PC-3 (cell line): ENCODE measurements at places on chromosomes 6 and 20.

DNA sequence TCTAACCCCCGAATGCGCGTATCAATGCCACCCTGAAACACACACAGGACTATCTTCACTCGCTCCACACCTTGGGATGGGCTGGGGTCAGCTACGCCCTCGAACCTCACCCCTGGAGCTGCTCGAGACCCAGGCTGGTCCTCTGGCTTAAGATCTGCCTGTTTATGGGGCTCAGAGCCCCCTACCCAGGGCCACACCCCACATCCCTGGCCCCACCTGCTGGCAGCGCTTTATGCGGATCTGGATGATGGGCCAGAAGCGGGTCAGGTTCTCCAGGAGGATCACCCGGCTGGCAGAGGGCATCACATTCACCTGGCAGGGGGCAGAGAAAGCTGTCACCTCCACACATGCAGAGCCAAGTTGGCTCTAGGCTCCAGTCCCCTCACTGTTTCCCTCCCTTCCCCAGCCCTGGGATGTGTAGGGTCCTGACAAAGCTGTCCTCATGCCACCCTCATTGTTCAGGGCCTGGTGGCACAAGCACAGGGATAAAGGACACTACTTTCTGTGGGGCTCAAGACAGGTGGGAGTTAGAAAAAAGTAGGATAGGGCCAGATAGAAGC, 8.2 kb downstream of the CUL7 start:
- DNase-seq: no peak

DNA sequence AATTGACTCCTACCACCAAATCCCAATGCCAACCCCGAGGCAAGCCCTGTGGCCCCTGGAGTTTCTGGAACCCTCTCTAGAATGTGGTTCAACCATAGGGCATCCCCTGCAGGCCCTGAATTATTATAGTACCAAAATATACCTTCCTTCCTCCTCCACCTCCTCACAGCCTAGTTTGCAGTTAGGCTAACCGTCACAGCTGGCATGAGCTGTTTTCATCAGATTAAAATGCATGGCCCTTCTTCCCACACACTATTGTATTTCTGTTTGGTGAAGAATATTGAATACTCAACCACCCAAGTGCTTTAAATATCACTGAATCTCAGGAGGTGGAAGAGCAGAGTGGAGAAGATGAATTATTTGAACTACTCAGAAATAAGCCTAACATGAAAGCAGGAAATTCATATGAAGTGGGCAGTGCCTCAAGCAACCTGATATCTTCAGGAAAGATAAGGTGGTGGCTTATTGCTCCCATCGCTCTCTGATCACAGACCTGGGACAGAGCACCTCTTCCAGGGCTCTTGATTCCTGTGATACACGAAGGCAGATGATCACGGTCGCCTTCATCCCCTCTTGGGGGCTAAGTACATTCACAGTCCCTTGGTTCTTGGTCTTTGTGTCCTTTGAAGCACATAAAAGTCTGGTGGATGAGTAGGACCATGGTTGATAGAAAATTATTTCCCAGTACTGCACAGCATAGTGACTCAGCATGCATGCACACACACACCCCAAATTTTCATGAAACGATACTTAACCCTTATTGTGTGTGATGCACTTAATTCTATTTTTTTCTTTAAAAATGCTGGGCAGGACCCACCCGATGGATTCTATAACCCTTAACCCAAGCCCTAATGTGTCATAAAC, 90.9 kb downstream of the PSMG4 start:
- no peak for DNase-seq

DNA sequence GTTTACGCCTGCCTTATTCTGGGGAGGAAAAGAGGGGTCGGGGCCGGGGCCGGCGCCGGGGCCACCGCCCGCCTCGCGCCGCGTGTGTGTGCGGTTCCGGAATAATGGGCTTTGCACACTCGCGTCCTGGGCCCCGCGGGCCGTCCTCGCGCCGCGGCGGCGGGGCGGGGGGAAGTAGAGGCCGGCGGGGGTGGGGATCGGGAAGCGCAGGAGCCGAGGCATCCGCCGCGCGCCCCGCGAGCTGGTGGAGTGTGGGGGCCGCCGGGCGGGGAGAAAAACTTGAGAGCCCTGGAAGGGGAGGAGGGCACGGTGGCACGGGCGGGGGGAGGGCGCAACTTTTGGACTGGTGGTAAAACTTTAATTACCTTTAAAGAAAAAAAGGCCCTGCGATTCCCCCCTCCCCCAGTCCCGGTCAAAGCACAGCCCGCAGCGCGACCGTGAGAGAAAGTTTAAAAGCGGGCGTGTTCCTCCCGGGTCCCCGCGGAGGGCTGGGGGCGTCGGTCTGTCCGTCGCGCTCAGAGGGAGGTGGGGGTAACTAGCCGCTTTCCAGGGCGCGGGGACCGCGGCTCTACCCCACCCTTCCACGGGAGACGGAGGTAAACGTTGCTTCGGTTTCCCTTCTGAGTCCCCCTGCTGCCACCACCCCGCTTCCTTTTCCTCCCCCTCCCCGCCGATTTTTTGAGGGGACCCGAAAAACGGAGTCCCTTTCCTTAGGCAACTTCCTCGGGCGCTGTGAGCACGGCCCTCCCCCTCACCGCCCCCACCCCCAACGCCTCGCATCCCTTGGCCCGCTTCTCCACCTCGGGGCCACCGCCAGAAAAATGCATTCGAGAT, 1.9 kb downstream of the L3MBTL3 start:
- no peak for DNase-seq

GRCh38 chr6:129679275-129679674, 30.7 kb downstream of the ARHGAP18 start:
- peak; percentile 3 for DNase-seq

- no peak for DNase-seq
These were observed 1.7 kb upstream of the TFAP2C start for GRCh38 chr20:56627122-56628014.

- no peak for DNase-seq
These were observed 41.3 kb upstream of the BTN3A2 start for GRCh38 chr6:26323525-26324294.

- DNase-seq: peak; percentile 72
These were observed 145.5 kb upstream of the ZNF217 start for GRCh38 chr20:53738945-53739798.

- peak; percentile 72 for DNase-seq
These were observed 94.4 kb upstream of the SIRPA start for GRCh38 chr20:1800777-1801176.

- no peak for DNase-seq
These were observed 15.1 kb downstream of the RMND1 start for GRCh38 chr6:151436802-151437201.

GRCh38 chr6:169162752-169163407, 90.8 kb downstream of the THBS2 start:
- peak; percentile 90 for DNase-seq

GRCh38 chr6:157822245-157823000, 623 bp upstream of the SNX9 start:
- DNase-seq: no peak

- DNase-seq: no peak
These were observed 29.0 kb downstream of the SLC12A5 start for GRCh38 chr20:46057856-46058598.

DNA sequence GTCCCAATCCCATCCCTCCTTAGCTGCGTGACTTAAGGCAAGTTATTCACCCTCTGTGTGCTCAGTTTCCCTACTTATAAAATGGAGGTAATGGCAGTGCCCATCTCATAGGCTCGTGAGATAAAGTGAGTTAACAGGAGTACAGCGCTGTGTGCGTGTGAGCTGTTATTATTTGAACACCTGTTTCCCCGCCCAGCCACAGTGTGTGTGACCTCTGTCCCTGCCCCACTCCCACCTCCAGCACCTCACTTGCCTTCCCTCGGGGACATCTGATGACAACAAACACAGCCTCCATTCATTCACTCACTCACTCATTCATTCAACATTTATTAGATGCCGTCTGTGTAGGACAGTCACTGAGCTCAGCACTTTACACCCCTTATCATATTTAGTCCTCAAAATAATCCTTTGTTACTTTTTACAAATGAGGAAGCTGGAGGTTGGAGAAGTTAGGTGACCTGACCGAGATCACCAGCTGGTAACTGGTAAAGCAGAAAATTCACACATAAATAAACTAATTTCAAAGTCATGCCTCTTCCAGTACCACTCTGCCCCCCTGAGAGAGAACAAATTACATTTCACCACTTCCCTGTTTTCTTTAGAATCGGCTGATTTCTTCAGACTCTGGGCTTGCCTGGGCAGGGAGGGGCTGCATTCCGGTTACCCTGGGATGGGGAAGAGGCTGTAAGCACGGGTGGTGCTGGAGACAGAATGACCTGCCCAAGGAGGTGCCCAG, 58.6 kb downstream of the CPNE5 start:
- no peak for DNase-seq

GRCh38 chr6:1720620-1721322, 111.1 kb downstream of the FOXC1 start:
- DNase-seq: no peak

- DNase-seq: no peak
These were observed 108.6 kb downstream of the TASP1 start for GRCh38 chr20:13530146-13530545.

GRCh38 chr6:9139746-9140145, 704.4 kb upstream of the SLC35B3 start:
- DNase-seq: peak; percentile 91

GRCh38 chr6:97465877-97466561, 183.0 kb upstream of the MMS22L start:
- DNase-seq: no peak

DNA sequence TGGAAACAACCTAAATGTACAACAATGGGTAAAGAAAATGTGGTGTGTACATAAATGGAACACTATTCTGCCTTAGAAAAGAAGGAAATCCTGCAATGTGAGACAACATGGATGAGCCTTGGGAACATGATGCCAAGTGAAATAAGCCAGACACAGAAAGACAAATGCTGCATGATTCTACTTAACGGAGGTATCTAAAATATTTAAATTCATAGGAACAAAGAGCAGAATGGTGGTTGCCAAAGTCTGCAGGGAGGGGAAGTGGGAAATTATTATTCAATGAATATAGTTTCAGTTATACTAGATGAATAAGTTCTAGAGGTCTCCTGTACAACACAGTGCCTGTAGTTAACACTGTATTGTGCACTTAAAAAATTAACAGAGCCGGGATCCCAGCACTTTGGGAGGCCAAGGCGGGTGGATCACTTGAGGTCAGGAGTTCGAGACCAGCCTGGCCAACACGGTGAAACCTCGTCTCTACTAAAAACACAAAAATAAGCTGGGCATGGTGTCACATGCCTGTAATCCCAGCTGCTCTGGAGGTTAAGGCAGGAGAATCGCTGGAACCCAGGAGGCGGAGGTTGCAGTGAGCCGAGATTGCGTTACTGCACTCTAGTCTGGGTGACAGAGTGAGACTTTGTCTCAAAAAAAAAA, 71.4 kb upstream of the SNX9 start:
- no peak for DNase-seq

GRCh38 chr6:134934793-134935485, 15.0 kb downstream of the ALDH8A1 start:
- DNase-seq: peak; percentile 61

DNA sequence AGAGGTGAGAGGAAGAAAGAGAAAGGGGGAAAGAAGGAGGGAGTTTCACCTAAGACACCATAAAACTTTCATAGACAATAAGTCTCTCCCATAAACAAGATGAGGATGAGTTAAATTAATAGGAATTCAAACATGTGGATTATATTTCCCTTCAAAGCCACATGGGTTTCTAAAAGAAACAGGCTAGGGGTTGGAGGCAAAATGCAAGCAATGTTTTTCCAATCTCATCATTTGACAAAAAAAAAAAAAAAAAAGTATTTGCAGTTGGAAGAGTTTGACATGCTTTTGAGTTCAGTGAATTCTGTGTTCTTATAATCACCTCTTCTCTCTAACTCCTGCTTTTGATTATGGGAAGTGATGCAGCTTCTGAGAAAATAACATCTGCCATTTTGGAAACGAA, 286.5 kb upstream of the PRND start:
- DNase-seq: no peak

DNA sequence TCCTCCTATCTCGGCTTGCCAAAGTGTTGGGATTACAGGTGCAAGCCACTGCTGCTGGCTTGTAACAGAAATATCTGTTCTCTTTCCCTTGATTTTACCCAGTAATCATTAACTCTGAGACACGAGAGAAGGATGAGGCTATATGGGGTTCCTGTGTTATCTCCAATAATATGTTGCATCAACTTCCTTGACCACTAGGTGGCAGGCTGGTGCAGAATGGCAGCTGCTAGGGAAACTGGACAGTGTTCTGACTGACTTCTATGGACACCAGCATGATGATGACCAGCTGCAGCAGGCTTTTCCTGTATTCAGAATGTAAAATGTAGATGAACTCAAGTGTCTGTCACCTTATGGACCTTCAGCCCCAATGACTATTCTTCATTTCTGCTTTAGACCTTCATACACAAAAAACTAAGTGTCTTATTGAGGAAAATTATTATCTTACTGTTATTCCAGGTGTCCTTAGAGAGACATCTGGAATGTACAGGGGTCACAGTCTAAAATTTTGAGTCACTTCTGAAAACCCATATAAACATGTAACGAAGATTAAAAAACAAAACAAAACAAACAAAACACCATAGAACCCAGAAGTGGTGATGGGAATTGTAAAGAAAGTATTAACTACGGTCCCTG, 20.4 kb upstream of the CD109 start:
- DNase-seq: peak; percentile 88

DNA sequence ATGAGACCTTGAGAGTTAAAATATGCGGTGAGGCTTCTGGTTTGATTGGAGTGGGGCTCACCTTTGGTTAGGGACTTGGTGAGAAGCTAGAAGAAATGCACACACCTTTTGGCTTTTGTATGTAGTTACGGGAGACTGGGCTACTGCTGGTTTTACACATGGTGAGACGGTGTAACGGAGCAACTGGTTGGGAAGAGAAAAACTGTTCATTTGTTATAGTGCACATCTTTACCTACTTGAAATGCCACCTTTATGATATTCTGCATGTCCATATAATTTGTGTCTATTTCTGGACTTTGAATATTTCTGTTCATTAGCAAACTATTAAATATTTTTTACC, 31.6 kb downstream of the TIAM2 start:
- DNase-seq: no peak

GRCh38 chr6:2157441-2158127, 87.8 kb downstream of the GMDS start:
- no peak for DNase-seq

- no peak for DNase-seq
These were observed 109.1 kb downstream of the DACT2 start for GRCh38 chr6:168210239-168211105.
